ENCODE measurements at places on chromosomes 1 and 21. TPM values are rescaled to one million over a fixed set of nuclear protein-coding genes. Genes with fewer than 3 reads are reported as not detected.

The FAM131C gene
- 0.11 TPM for total RNA-seq

The GRIK1 gene
- total RNA-seq, result not detected

The LMX1A gene
- total RNA-seq, result not detected

The RNU1-2 gene
- 1,553 TPM for total RNA-seq

The ZNF683 gene
- not detected for total RNA-seq

The NCAM2 gene
- total RNA-seq, result 4.6 TPM

The IL6R gene
- 2.2 TPM for total RNA-seq

The ETV3 gene
- 35.4 TPM for total RNA-seq

The STUM gene
- total RNA-seq, result not detected

The LDLRAD1 gene
- not detected for total RNA-seq

The RGS13 gene
- not detected for total RNA-seq

The AGO1 gene
- 35.1 TPM for total RNA-seq

The C1QC gene
- not detected for total RNA-seq

The NEGR1 gene
- 7.4 TPM for total RNA-seq

The TNFSF18 gene
- not detected for total RNA-seq

The CALML6 gene
- 0.91 TPM for total RNA-seq

The SLC45A1 gene
- 0.95 TPM for total RNA-seq

The SIM2 gene
- 9.2 TPM for total RNA-seq

The IGSF9 gene
- total RNA-seq, result 2.1 TPM

The C1orf210 gene
- total RNA-seq, result 0.84 TPM

The TRIM67 gene
- 1.1 TPM for total RNA-seq

The S100A7 gene
- total RNA-seq, result not detected

The CLDN8 gene
- total RNA-seq, result not detected

The NCDN gene
- total RNA-seq, result 40.3 TPM

The PAQR6 gene
- total RNA-seq, result 6.4 TPM

The LY9 gene
- total RNA-seq, result not detected

The UBE2U gene
- not detected for total RNA-seq

The PBX1 gene
- total RNA-seq, result 37.2 TPM

The FCRLA gene
- total RNA-seq, result 0.38 TPM

The C1orf94 gene
- total RNA-seq, result 0.70 TPM

The PRAMEF33 gene
- total RNA-seq, result not detected

The DEDD gene
- total RNA-seq, result 40.9 TPM

The ETNK2 gene
- 9.7 TPM for total RNA-seq

The CD84 gene
- not detected for total RNA-seq

The FCAMR gene
- total RNA-seq, result not detected

The SSR2 gene
- 244 TPM for total RNA-seq

The NCF2 gene
- total RNA-seq, result 4.3 TPM
